ENCODE measurements at places on chromosomes 5 and 9.

DNA sequence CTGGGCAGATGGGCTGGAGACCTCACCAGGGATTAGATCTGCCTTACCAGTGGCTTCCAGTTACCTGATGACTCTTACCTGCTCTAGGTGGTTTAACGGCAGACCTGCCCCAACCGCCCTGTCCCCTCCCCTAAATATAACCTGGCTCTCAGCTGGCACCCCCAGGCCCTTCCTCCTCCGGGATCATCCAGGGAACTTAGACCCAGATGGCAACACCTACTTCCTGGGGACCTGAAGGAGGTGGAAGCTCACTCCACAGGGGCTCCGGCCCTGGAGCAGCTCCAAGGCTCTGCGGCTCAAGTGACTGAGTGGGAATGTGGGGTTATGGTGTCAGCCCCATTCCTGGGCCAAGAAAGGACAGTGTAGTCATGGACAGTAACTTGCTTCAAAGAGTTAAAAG, 130.4 kb downstream of the OLFM1 start:
- H3K4me1 ChIP-seq, result no peaks in the 10 kb centered on the region
- H3K27ac ChIP-seq, result no peak overlapping the region
- H3K4me3 ChIP-seq, result no peak overlapping the region
- peaks cover 11% of the 10 kb centered on the region for H3K27me3 ChIP-seq

GRCh38 chr5:32443145-32443540, 1.4 kb downstream of the ZFR start:
- peak overlapping the region; percentile 97 for H3K27ac ChIP-seq
- no peaks in the 10 kb centered on the region for H3K36me3 ChIP-seq
- peaks cover 3% of the 10 kb centered on the region for H3K4me1 ChIP-seq
- DNase-seq, result no peak
- no peaks in the 10 kb centered on the region for H3K27me3 ChIP-seq

DNA sequence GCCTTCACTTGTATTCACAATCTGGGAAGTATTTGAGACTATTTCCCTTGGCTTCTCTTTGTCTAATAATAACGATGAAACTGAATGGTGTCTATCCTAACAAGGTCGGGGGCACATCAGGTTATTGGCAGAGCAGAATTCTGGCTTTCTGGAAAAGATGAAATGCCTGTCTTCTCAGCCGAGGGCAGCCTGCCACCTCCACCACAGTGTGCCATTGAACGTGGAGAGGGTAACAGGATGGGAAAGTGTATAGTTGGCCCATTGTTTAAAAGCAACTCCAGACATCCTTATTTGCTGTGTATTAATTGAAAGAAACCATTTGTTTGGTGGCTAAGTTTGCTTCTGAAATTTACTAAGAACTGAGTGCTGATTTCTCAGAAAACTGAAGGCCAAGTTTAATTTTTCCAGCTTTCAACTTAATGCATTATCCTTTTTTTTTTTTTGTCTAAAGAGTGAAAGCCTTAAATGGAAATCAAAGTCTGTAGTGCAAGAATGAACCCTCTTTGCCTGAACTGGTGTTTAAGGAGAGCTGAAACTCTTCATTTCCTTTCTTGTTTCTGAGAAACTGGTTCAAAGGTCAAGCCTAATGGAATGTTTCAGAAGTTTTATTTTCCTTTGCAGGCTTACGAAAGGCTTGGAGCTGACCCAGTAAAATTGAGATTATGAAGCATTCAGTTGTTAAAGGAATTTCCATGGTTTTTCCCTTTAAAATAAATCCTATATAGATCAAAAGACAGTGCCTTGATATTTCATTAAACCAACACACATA, 563.7 kb upstream of the DAP start:
- no peaks in the 10 kb centered on the region for H3K4me1 ChIP-seq
- no peaks in the 10 kb centered on the region for H3K27me3 ChIP-seq
- no peak for DNase-seq
- H3K27ac ChIP-seq, result peak overlapping the region; percentile 1

- peak; percentile 13 for DNase-seq
- no peaks in the 10 kb centered on the region for H3K36me3 ChIP-seq
- no peaks in the 10 kb centered on the region for H3K27me3 ChIP-seq
- H3K4me3 ChIP-seq, result no peak overlapping the region
These were observed 54.9 kb downstream of the SLC44A1 start for GRCh38 chr9:105299190-105299854.

DNA sequence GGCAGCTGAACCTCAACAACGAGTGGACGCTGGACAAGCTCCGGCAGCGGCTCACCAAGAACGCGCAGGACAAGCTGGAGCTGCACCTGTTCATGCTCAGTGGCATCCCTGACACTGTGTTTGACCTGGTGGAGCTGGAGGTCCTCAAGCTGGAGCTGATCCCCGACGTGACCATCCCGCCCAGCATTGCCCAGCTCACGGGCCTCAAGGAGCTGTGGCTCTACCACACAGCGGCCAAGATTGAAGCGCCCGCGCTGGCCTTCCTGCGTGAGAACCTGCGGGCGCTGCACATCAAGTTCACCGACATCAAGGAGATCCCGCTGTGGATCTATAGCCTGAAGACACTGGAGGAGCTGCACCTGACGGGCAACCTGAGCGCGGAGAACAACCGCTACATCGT, 12.4 kb upstream of the PHYHD1 start:
- no peaks in the 10 kb centered on the region for H3K27me3 ChIP-seq
- H3K36me3 ChIP-seq, result peaks cover 43% of the 10 kb centered on the region
- H3K4me3 ChIP-seq, result no peak overlapping the region
- no peak overlapping the region for H3K27ac ChIP-seq

DNA sequence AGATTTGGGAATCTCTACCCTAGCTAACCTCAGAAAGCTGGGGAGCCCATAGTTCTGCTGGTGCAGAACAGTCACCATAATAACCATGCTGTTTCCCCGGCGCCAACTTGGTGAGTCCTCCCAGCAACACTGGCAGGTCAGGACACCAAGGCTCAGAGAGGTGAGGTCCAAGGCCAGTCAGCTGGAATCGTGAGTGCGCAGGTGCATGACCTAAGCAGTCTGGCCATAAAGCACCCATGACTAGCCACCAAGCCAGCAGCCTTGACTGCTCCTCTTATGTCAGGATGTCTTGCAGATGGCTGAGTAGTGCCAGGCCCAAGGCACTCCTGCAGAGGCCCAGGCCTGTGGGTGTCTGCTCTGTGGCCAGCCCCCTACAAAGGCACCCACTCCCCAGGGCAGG, 2.6 kb downstream of the RNF44 start:
- peak overlapping the region; percentile 76 for H3K4me3 ChIP-seq
- H3K27me3 ChIP-seq, result no peaks in the 10 kb centered on the region
- peaks cover 39% of the 10 kb centered on the region for H3K4me1 ChIP-seq
- peak overlapping the region; percentile 97 for H3K27ac ChIP-seq
- DNase-seq, result no peak

DNA sequence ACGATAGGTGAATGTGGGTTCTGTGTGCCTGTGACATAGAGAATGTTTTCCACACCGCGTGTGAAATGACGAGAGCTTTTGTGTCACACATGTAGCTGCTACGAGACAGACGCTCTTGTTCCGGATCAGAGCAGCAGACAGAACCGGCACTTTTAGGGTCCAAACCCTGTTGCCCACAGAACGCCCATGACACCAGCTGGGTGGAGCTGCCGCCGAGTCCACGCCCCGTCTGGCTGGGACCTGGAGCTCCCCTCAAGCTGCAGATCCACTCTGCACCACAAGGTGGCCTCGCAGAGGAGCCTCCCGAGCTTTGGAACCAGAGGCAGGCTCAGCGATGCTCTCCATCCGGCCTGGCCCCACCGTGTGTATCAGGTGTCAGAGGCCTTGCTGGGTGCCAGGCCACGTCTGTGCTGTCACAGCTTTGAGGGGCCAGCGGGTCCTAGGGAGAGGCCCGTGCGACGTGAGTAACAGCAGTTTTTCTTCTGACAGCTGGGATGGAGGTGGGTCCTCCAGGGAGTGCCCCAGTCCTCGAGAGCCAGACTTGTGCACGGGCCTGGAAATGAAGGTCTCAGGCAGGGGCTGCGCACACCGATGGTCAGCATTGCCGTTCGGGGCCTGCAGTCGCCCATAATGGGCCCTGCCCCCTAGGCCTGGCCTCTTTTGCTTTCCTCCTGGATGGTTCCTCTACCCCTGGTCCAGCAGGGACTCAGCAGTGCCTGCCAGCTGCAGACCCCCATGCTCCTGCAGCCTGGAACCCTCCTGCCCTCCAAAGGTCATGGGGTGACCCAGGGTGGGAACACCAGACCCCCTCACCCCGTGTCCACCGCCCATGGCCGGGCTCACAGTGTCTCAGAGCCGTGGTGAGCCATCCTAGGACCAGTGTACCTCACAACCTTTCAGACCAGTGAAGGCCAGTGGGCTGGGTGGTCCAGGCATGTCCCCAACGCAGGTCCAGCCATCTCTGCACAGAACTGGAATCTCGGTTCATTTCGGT, 2.5 kb upstream of the LRRC14B start:
- H3K27ac ChIP-seq, result no peak overlapping the region
- peak; percentile 51 for DNase-seq
- peaks cover 6% of the 10 kb centered on the region for H3K4me1 ChIP-seq
- no peaks in the 10 kb centered on the region for H3K36me3 ChIP-seq
- no peaks in the 10 kb centered on the region for H3K27me3 ChIP-seq

- DNase-seq, result no peak
- H3K4me1 ChIP-seq, result peaks cover 12% of the 10 kb centered on the region
- H3K4me3 ChIP-seq, result no peak overlapping the region
These were observed 32.5 kb downstream of the PTGES start for GRCh38 chr9:129720181-129720864.

GRCh38 chr5:80355686-80356085, 35.9 kb downstream of the SPZ1 start:
- H3K4me1 ChIP-seq, result no peaks in the 10 kb centered on the region
- no peak for DNase-seq
- H3K27me3 ChIP-seq, result no peaks in the 10 kb centered on the region

DNA sequence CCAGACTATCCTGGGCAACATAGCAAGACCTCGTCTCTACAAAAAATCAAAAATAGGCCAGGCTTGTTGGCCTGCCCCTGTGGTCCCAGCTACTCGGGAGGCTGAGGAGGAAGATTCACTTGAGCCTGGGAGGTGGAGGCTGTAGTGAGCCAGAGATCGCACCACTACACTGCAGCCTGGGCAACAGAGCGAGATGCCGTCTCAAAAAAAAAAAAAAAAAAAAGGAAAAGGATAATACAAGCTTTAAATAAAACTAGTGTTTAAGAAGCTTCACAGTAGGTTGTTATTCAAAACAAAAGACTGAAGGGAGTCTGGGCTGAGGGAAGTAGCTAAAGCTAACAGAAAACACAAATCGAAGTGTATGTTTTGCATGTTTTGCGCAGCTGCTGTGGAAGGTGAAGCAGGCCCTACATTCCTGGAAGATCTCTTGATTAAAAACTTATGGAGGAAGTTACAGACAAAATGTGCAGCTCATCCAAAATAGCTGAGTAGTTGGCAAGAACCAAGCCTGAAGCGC, 581 bp upstream of the C9orf40 start:
- no peaks in the 10 kb centered on the region for H3K36me3 ChIP-seq
- DNase-seq, result no peak
- peak overlapping the region; percentile 97 for H3K27ac ChIP-seq
- no peaks in the 10 kb centered on the region for H3K27me3 ChIP-seq

DNA sequence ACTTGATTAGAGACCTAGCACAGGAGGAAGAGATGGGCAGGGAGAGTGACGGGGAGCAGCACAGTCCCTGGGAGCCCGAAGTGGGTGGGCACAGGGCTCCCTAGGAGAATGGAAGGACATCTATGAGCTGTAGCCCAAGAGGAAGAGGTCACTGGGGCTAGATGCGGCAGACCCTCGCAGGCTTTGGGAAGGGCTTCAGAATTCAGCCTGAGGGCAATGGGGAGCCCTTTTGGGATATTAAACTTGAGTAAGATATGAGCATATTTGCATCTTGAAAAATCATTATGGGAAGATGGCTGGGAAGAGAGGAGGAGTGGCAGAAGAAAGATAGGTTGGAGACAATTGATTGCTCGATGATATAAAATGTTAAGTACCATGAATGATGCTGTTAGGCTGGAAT, 48.9 kb upstream of the IL17B start:
- no peak for DNase-seq
- H3K27ac ChIP-seq, result peak overlapping the region; percentile 76
- H3K36me3 ChIP-seq, result peaks cover 77% of the 10 kb centered on the region
- peaks cover 32% of the 10 kb centered on the region for H3K4me1 ChIP-seq

GRCh38 chr5:106121972-106122605, 1548.6 kb downstream of the EFNA5 start:
- DNase-seq, result no peak
- H3K27me3 ChIP-seq, result no peaks in the 10 kb centered on the region
- H3K27ac ChIP-seq, result no peak overlapping the region
- no peak overlapping the region for H3K4me3 ChIP-seq
- H3K36me3 ChIP-seq, result no peaks in the 10 kb centered on the region

- H3K4me3 ChIP-seq, result no peak overlapping the region
- H3K36me3 ChIP-seq, result no peaks in the 10 kb centered on the region
- no peaks in the 10 kb centered on the region for H3K27me3 ChIP-seq
- DNase-seq, result no peak
- H3K27ac ChIP-seq, result no peak overlapping the region
- no peaks in the 10 kb centered on the region for H3K4me1 ChIP-seq
These were observed 50.1 kb upstream of the TTC39B start for GRCh38 chr9:15357050-15357653.

GRCh38 chr9:100602342-100602801, 24.5 kb downstream of the CAVIN4 start:
- H3K27ac ChIP-seq, result no peak overlapping the region
- H3K4me1 ChIP-seq, result no peaks in the 10 kb centered on the region
- no peaks in the 10 kb centered on the region for H3K36me3 ChIP-seq
- no peak for DNase-seq
- H3K27me3 ChIP-seq, result no peaks in the 10 kb centered on the region
- H3K4me3 ChIP-seq, result no peak overlapping the region

DNA sequence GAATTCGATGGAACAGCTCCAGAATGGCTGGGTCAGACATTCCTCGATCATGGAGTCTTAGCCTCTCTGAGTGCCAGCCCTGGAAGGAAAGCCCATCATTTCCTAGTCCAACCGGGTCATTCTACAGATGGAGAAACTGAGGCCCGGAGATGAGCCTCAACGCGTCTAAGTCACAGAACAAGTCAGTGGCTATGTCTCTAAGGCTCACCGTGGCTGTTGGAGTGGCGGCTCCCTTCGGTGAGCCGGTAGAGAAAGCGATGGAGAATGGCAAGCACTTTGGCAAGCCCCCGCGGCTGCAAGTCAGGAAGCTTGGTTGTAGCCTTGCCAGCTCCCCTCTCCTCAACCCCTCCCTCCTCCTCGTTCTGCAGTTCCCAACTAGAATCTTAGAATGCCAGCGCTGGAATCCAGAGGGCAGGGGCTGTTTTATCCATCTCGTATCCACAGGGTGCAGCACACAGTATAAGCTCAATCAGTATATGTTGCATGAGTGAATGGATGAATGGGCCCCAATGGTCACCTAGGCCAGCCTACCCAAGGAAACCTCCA, 438 bp upstream of the ARSI start:
- H3K4me3 ChIP-seq, result peak overlapping the region; percentile 46
- H3K27me3 ChIP-seq, result no peaks in the 10 kb centered on the region
- H3K27ac ChIP-seq, result no peak overlapping the region
- peaks cover 8% of the 10 kb centered on the region for H3K4me1 ChIP-seq
- H3K36me3 ChIP-seq, result no peaks in the 10 kb centered on the region

GRCh38 chr9:111438541-111439235, 45.5 kb downstream of the ECPAS start:
- H3K4me1 ChIP-seq, result no peaks in the 10 kb centered on the region
- no peak overlapping the region for H3K27ac ChIP-seq
- H3K4me3 ChIP-seq, result no peak overlapping the region
